ENCODE measurements at places on chromosomes 7 and 10.
A peak's percentile ranks its signal among the peaks of the same experiment; 100 is the strongest.

GRCh38 chr10:114070710-114071109 is 27.0 kb downstream of the ADRB1 start:
- DNase-seq, result no peak

DNA sequence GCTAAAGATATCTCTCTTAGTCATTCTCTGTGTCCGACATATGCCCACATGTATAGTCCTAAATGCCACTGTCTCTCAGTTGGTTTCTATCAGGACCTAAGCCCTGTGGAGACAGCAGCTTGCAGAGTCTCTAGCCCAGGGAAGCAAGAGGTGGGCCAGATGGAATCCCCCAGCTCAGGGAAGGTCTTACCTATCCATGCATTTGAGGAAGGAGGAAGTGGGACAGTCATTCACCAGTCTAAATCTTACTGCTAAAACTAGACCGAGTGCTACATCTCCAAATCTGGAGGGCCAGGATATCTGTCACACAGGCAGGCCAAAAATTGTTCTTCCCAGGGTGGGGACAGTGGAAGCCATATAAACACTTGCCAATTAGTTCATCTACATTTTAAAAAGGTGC is 26.4 kb upstream of the HERPUD2 start:
- no peak for DNase-seq

GRCh38 chr7:5701085-5701914 is 80.2 kb downstream of the RNF216 start:
- DNase-seq, result peak; percentile 45

DNA sequence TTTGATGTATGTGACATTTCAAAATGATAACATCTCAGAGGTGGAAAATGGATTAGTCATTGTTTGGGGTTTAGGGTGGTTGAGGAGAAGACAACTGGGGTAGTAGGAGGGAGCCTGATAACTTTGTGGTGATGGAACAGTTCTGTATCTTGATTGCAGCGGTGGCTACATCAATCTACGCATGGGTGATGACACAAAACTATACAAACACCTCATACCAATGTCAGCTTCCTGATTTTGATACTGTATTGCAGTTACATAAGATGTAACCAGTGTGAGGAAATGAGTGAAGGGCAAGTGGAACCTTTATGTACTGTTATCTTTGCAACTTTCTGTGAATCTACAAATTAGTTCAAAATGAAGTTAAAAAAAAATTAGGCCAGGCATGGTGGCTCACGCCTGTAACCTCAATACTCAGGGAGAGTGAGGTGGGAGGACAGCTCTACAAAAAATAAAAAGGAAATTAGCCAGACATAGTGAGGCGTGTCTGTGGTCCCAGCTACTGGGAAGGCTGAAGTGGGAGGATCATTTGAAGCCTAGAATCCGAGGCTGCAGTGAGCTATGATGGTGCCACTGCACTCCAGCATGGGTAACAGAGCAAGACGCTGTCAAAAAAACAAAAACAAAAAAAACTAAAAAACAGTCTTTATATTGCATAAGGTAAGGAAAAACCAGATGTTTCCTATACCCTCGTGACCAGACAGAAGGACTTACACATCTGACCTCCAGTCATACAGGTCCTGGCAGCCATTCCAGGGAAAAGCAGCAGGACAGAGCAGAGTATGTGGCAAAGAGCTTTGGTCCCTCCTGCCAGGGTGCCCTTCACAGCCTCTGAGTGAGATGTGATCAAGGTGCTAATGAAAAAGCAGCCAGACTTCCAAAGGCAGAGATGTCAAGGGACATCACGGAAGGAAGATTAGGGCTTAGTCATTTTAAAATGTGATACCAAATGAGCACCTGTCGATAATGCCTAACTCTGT is 50.8 kb downstream of the CYTH3 start:
- no peak for DNase-seq

- no peak for DNase-seq
Observed at GRCh38 chr7:47588704-47589225, 6.9 kb upstream of the TNS3 start.

- DNase-seq, result no peak
Observed at GRCh38 chr7:97022491-97023306, 1.9 kb downstream of the DLX5 start.

DNA sequence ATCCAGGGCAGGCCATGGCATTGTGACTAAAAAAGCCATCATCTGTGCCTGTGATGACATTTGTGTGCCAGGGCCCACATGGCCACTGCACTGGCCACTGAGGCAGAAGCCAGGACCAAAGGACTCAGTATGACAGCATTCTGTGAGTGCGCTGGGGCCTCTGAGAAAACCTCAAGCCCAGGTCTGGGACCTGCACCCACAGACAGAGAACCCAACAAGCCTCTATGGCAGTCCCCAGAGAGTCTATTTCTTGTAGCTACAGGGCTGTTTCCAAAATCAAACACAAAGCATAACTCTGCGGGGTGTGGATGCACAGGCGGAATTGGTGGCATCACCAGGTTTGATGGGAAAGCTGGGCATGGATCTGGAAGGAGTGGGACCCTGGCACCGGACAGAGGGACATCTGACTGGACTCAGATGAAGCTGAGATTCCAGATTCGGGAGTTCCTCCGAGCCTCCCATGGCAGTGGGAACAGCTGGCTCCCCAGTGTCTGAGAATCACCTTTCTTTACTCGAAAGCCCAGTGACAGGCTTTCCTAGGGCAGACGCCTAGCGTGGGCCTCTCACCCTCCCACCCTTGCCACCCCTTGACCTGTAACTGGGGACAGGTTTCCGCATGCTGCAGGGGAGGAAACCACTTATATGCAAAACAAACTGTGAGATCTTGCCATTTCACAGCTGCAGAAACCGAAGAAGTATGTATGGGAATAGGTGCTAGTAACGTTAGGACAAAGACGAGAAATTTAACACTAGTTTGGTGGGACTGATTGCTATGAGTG is 70.6 kb upstream of the RHEB start:
- no peak for DNase-seq

GRCh38 chr10:79292891-79293746 is 54.1 kb upstream of the PPIF start:
- no peak for DNase-seq

GRCh38 chr7:32496052-32496813 is 944 bp downstream of the AVL9 start:
- no peak for DNase-seq

DNA sequence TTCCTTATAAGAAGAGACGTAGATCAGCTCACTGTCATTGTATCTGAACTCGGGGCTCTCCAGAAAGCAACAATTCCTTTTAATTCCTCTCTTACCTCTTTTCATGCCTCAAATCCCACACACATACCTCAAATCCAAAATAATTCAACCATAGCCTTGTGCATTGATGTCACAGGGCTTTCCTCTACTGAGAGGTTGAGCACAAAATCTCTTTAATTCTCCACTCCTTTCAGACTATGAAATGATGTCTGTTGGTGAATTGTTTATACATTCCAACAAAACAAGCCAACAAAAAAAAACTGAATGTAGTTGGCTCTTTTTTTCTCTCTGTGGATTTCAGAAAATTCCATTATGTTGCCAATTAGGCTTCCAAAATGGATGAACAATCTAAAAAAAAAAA is 53.2 kb downstream of the BPGM start:
- DNase-seq, result no peak

DNA sequence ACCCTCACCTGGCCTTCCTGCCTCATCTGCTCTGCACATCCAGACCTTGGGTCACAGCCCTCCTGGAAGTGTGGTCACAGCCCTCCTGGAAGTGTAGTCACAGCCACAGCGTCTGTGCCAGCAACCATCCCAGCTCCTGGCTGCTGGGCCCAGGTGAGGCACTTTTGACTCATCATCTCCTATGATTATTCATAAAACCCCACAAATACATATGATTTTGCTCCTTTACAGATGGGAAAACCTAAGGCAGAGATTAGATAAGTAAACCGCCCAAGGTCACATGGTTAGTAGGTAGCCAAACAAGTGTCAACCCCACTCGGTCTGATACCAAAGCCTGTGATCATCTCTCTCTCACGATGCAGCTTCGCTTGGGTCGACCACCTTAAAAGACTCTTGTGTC is 94.3 kb downstream of the PRLHR start:
- DNase-seq, result no peak

GRCh38 chr10:96387161-96387560 is 28.4 kb upstream of the OPALIN start:
- DNase-seq, result no peak

GRCh38 chr7:14275356-14275755 is 285.9 kb upstream of the ETV1 start:
- DNase-seq, result no peak

GRCh38 chr7:123023126-123023525 is 27.6 kb upstream of the TAS2R16 start:
- DNase-seq, result no peak

DNA sequence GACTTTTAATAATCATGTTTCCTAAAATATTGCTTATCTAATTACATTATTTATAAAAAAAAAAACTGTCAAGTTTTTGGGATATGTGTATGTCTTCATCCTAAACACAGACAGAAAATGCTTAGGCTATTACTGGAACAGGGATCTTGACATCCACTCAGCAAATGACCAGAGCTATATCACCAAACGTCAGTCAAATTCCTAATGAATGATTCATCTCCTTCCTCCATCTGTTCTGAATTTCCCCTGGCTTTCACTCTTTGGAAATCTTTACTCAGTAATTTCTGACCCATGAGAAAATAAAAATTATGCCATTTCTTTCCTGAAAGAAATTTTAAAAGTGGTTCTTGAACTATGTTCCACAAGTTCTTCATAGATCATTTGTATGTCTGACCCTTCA is 552.4 kb upstream of the KCND2 start:
- no peak for DNase-seq

Measured in T-helper 9 cell (primary cell).